ENCODE measurements at places on chromosomes 2 and 18. TPM values are rescaled to one million over a fixed set of nuclear protein-coding genes. Genes with fewer than 3 reads are reported as not detected.

DNA sequence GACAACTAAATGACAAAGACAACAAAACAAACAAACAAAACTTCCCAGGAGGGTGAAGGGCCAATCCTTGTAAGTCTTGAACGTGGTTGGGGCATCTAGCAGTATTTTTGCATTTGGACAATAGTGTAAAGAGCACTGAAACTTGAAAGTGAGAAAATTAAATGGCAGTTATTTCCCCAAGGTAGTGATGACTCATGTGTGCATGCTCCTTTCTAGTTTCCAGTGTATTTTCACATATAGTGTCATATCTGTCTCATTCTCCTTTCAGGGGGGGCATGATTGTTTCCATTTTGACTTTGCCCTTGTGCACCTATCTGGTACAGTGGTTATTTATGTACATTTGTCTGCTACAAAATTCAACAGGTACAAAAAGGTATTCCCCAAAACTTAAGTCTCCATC, 39.5 kb downstream of the CERS6 start:
- DNase-seq, result no peak

DNA sequence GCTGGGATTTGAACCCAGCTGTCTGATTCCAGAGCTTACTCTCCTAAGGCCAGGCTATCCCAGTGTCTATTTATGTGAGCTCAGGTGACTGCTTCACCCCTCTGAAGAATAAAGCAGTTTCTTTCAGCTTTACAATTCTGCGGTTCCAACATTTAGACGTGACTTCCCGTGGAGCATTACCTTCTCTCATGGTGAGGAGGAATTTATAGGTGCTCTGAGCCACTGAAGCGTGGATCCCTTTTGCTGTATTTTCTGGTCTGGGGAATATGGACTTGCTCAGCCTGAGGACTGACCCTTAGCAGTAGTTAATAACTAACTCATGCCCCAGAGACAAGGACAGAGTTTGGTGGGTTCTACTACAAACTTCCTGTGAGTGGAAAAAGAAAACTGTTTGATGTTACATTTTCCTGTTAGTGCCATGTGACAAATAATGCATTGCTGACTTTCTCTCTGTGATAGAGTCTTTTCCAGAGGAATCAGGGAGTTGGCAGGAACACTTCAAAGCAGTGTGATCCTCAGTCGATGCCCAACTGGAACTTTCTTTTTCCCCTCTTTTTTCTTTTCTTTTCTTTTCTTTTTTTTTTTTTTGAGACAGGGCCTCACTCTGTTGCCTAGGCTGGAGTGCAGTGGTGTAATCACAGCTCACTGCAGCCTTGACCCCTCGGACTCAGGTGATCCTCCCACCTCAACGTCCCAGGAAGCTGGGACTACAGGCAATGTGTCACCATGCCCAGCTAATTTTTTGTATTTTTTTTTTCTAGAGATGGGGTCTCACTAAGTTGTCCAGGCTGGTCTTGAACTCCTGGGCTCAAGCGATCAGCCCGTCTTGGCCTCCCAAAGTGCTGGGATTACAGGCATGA, 21.9 kb downstream of the CASP10 start:
- DNase-seq, result no peak

- no peak for DNase-seq
Observed at GRCh38 chr2:180583441-180584140, 396.8 kb upstream of the UBE2E3 start.

DNA sequence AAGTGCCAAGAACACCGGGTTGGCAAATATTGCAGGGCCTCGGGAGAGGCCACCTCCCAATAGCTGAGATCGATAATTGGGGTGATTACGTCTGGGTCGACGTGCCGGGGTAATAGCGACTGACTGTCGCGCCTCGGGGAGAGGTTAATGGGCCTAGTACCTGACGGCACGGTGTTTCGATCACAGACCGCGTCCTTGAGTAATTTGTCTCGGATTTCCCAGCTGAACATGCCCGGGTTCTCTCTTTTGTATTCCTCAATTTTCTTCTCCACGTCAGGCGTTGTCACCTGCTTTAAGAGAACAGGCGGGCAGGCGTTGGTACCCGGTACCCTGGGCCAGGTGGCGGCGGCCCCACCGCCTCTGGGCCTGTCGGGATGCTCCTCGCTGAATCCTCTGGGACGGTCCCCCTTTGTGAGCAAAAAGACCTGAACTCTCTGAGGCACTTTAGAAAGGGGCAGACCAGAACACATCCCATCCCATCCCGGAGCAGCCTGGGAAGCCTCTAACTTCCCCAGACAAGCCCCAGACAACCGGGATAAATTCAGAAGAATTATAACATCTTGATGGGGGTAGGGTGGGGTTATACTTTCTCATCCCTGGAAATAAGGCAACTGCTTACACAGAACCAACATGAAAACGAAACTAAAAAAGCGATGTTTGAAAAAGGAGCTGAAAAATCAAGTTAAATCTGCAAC, 3.3 kb downstream of the PAX3 start:
- DNase-seq, result no peak

Gene KCNS3
- 8.8 TPM for total RNA-seq

Gene PRKAG3
- total RNA-seq, result 49.9 TPM

Gene ADGRF3
- total RNA-seq, result 1.1 TPM

Gene CAPN13
- not detected for total RNA-seq

Gene CAMKMT
- 7.9 TPM for total RNA-seq

Gene GALNT3
- total RNA-seq, result 0.37 TPM
